ENCODE measurements at places on chromosomes 7 and 10.

- no peak for DNase-seq
Measured at GRCh38 chr10:111103196-111103840, 26.5 kb downstream of the ADRA2A start.

GRCh38 chr10:77357611-77358310 is 279.8 kb downstream of the KCNMA1 start:
- DNase-seq, result no peak

DNA sequence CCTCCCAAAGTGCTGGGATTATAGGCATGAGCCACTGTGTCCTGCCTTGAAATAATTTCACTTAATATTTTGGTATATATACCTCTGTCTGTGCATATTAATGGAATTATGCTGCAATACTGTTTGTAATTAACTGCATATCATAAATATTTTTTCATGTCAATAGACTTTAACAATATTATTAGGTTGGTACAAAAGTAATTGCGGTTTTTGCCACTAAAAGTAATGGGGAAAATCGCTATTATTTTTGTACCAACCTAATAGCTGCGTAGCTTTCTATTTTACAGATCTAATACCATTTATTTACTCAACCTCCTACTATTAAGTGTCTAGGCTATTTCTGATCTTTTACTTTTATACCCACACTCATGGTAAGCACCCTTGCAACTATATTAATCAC is 3.9 kb upstream of the PDE6C start:
- no peak for DNase-seq

DNA sequence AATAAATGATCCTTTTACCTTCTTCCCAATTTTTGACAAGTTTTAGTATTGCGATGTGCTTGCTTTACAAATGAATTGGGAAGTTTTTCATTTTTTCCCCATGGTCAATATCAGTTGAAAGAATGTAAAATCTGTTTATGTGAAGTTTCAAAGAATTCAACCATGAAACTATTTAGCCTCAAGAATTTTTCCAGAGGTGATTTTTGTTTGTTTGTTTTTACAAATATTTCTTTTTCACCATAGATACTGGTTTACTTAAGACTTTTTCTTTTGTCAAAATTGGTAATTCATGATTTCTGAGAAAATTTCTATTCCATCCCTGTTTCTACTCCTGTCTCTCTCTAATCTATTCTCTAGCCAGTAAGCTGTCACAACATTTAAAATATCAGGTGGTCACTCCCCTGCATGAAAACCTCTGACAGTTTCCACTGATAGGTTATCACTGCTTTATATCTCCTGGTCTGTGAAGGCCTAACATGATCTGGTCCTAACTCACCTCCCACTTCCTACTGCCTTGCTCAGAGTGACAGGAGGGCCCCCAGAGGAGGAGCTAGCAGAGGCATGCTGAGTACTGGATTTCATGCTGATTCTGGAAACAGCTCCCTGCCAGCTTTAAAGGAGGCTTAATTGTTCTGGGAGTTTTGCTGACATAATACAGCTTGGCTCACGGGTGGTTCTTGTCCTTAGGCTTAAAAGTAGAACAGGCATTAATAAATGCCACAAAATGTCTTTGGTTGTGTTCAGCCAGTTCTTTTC is 7.6 kb upstream of the ARMS2 start:
- DNase-seq, result no peak

DNA sequence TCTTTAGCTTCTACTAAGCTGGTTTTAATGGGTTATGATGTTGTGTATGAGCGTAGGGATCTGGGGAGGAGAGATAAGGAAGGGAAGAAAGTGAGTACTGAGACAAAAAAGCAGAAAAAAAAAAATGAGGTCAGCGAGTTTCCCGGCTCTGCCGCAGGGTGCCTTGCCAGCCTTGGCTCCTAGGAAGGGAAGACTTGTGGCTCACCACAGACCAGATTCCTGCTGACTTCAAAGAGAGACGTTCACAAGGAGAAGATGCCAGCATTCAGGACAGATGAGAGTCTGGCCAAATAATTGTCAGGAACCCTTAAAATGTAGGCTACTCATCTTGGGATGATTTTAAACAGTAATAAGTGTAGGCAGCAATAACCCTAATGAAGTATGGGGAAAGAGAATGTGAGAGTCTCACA is 11.4 kb upstream of the FAS start:
- peak; percentile 26 for DNase-seq

DNA sequence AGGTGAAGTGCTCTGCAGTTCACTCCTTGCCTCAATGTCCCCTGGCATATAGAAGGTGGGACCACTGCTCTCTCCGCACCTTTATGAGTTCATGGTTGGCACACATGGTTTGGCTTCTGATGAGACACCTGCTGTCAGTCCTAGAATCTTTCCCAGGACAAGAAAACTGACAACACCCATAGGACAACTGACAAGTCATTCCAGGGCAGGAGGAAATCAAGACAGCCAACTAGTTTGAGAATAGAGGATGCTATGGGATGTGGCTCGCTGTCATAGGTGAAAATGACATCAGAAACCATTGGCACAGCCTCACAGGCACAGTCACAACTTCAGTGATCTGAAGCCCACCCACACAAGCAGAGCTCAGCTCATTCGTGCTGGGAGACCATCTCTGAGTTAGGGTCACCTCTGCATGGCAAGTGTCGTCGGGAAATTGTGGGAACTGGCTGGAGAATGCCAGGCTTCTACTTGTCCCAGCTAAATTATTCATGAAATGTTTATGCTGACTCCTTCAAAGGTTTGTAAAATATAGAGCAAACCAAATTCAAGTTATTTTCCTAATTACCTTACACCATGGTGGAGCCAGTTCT is 762.4 kb downstream of the GRID1 start:
- no peak for DNase-seq

- no peak for DNase-seq
Measured at GRCh38 chr7:47967708-47968107, 11.7 kb downstream of the HUS1 start.

GRCh38 chr10:50426485-50426884 is 175.2 kb upstream of the ASAH2 start:
- DNase-seq, result no peak

GRCh38 chr7:139808846-139809442 is 20.1 kb upstream of the TBXAS1 start:
- DNase-seq, result no peak

GRCh38 chr10:24237801-24238395 is 29.0 kb downstream of the KIAA1217 start:
- no peak for DNase-seq

DNA sequence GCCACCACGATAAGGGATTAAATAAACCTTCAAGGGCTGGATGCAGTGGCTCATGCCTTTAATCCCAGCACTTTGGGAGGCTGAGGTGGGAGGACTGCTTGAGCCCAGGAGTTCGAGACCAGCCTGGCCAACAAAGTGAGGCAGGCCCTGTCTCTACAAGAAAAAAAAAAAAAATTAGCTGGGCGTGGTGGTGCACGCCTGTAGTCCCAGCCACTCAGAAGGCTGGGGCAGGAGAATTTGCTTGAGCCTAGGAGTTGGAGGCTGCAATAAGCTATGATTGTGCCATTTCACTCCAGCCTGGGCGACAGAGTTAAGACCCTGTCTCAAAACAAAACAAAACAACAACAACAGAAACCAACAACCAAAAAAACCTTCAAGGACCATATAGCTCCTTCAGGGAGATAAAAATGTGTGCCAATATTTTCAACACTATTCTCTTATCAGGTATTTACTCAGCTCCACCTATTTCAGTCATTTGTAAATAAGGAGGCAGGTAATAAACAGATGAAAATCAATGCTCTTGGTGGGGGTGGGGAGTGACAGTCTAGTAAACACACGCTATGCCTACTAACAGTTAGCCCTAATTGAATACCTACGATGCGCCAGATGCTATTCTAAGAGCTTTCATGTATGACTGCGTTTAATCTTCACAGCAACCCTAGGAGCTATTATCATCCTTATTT is 13.2 kb downstream of the BAIAP2L1 start:
- DNase-seq, result no peak

- DNase-seq, result no peak
Measured at GRCh38 chr7:132687981-132688383, 111.7 kb upstream of the PLXNA4 start.

DNA sequence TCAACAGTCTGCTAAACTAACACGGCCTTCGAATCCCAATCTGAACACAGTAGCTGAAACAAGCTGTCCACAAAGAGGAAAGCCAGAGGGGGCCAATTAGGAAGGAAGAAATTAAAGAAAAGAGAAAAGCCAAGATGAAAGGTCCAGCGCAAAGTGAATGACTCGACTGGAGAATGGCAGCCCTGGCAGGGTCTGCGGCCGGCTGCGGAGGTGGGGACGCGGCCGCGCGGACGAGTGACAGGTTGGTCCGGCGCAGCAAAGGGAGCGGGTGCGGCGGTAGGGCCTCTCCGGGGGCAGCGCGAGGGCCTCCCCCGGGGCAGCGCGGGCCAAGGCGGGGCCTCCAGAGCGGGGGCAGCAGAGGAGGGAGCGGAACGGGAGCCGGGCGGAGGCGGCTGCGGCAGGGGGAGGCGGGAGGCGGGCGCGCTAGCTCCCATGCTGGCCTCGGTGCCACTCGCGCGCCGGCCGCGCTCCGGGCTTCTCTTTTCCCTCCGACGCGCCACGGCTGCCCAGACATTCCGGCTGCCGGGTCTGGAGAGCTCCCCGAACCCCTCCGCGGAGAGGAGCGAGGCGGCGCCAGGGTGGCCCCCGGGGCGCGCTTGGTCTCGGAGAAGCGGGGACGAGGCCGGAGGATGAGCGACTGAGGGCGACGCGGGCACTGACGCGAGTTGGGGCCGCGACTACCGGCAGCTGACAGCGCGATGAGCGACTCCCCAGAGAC is at the start of gene VWC2:
Gene VWC2 (plus strand): TSS at position 421 of the 718 bp plus-strand sequence. CDS start 1,798 bp downstream, outside the sequence.
- DNase-seq, result no peak

GRCh38 chr10:42941295-42941644 is 135.6 kb upstream of the RET start:
- no peak for DNase-seq

DNA sequence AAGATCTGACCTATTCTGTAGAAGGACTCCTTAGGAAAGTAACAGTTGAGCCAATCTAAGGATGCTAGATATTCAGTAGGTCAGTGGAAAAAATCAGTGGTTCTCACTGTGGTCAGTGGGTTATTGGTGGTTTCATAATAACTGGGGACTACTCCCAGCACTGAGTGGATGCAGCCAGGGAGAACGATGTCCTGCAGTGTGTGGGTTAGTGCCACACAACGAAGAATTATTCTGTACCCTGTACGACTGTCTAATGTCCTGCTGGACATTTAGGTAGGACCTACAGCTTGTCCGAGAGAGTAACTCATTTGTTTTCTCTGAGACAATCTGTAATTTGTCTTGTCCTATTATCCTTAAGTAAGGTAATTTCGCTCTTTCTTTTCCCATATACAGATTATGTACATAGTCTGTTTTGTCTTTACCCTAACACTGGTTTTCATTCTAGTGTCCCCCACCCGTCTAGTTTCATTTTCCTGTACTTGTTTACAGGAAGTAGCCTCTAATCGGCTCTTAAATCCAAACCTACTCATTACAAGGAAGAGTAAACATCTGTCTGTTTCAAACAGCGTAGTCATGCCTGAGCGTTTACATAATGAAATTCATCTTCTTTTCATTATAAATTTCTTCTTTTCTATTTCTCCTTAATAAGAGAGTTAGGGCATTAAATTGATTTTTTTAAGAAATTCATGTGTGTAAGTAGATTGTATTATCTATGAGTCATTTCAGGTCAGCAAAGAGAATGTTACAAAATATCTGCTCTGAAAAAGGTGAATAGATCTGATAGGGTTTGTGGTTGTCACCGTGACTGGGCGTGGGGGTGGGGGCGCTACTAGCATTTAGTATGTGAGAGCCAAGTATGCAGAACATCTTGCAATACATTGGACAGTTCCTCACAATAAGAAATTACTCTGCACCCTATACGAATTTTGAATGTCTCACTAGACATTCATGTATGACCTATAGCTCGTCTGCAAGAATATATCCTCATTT is 8.3 kb upstream of the ZC3HAV1L start:
- no peak for DNase-seq

DNA sequence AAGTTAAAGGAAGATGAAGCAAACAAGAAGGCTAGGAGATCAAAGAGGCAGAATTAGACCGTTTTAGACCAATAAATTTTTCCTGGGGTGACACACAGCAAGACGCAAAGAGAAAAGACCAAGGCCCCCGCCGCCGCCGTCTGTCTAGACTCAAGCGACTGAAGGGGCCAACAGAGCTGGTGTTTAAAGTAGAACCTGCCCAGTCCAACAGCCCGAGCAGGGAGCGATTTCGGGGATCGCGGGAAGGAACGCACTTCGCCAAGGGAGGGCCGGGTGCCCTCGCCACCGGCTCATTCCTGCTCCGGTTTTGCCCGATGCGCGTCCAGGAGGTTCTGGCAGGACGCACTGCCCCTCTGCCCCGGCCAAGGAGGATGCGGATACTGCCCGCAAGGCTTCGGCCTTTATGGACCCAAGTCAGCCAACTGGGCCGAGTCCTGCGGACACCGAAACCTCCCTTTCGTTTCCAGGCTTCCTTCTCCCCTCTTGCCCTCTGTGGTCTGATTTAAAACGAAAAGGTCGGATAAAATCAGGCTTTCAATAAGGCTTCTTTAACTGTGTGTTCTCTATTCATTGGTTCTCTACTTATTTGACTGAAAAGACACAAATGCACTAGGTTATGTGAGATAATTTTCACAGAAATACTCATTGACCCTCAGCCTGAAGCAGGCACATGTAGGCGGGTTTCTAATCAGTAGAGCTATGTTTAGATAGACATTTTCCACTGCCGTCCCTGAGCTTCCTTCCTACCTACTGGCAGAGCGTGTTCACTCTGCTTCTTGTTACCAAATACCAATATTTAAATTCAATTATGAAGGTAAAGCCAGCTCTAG is 2.2 kb upstream of the HOXA7 start:
- no peak for DNase-seq

DNA sequence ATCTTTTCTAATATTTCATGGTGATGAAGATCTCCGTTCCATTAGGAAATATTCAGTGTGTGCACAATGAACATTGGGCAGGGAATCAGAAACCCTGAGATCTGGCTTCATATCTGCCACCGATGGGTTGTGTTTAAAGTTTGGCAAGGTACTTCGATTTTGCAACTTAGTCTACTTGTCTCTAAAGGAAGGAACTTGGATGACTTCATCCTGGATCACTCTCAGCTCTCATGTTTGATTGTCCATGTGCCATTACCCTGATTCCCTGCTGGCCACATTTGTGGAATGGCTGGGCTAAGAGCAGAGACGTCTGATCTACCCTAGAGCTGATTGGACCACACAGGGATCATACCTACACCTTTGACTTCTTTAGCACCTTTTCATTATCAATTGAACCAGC is 177.0 kb upstream of the KMT2E start:
- DNase-seq, result no peak

GRCh38 chr10:105700218-105700617 is 1059.1 kb downstream of the SORCS3 start:
- no peak for DNase-seq

DNA sequence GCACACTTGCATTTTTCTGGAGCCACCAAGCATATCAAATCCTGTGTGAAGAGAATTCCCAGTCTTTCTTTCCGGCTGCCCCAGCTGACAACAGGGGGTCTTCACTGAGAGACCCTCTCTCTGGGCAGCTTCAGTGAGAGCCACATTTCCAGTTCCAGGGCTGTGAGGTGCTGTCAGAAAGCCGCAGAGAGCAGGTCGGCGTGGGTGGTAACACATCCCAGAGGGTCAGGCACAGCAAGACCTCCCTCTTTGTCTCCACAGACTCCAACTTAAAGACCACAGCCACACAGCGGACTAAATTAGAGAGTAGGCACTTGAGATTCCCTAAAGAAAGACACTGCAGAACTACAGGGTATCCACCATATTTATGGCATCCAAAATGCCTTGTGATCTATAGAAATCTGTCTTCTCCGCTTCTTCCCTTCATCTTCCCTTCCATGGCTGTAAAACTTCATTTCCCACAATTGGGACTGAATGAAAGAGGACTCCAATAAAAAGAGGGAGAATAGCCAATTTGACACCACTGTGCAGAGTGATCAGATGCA is 116.0 kb upstream of the C7orf33 start:
- no peak for DNase-seq

Data from NCI-H446 (cell line).